NCI-H1436 treated with DMSO at 0.1 percent for 48 hours (cell line): ENCODE measurements at places on chromosomes 2 and 18.

DNA sequence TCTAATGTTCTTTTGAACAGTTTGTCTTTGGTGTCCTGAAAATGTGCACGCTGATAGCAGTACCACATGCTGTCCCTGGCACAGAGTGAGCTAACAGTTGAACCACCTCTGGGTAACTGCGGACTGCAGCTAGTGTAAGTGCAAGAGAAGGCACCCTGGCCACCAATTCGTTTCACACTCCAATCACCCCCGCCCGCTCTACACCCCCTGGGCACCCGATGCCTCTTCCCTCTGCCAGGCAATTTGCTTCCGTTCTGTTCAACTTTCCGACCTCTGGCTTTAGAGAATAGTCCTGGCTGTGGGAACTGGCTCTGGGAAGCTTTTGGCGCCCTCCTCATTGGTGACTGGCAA lies 1.4 kb downstream of the DOCK10 start:
- no peak for DNase-seq

DNA sequence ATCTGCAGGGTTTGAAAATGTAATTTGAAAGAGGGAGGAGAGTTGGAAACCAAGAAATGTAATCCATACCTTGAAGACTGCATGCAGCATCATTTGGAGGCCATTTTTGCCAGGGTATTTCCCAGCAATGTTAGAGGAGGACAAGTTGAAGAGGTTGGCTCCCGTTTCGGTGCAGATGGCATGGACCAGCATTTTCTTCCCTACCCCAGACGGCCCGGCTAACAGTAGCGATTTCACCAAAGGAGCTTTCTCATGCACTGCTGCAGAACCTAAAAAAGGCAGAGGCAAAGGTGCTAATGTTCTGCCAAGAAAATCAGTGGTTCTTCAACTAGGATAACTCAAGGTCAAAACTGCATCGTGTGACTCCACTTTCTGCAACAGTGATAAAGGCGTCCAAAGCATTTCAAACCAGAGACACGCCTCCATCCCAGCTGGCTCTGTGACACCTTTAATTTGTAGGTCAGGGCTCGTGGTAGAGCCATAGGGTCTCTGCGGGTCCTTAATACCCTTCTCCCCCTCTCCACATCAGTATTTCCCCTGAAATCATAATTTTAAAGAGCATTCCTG lies 99.6 kb upstream of the ASB18 start:
- DNase-seq, result no peak

GRCh38 chr2:48312126-48312525 lies 217.8 kb upstream of the STON1 start:
- no peak for DNase-seq

DNA sequence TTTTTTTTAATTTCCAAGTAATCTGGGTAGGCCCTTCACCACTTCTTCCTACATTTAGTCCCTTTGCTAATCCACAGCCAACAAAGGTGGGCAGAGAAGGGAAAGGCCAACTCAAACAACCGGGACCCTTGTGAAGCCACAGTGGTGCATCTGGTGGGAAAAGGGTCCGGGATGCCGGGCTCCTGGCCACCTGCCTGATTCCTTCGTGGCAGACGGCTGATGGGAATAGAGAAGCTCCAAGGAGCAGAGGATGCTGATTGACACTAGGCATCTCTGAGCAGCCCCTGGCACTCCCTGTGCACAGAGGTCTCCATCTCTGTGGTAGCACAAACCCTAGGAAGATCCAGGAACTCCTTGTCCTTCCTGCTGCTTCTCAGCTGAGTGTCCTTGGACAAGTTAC lies 37.0 kb downstream of the POLR1A start:
- no peak for DNase-seq

GRCh38 chr2:227454323-227454860 lies 17.6 kb upstream of the AGFG1 start:
- no peak for DNase-seq

DNA sequence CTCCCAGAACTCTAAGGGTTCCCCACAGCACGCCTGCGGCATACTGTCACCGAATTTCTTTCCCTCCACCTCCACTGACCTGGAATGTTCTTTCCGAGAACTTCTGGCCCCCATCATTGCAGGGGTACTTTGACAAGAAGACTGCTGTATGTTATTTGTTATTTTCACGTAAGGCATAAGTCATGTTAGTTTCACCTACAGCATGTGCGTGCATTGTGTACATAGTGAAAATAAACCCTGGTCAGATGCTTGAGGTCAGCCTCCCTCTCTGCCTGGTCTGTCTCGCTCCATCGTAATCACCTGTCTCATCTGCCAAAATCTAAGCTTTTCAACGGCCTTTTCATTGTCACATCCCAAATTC lies 4.1 kb downstream of the ABCG8 start:
- no peak for DNase-seq

DNA sequence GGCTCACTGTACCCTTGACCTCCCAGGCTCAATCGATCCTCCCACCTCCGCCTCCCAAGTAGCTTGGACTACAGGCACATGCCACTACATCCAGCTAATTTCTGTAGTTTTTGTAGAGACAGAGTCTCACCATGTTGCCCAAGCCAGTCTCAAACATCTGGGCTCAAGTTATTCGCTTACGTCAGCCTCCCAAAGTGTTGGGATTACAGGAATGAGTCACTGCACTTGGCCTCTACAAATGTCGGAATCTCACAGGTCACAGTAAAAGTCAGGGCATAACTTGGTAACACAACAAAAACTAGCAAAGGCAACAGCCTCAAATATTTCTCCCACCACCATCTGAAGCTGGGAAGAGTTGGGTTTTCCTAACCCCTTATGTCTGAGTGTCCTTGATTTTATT lies 25.3 kb downstream of the SCG2 start:
- DNase-seq, result no peak

- no peak for DNase-seq
These were observed 67.0 kb downstream of the DGKD start for GRCh38 chr2:233421091-233421816.

DNA sequence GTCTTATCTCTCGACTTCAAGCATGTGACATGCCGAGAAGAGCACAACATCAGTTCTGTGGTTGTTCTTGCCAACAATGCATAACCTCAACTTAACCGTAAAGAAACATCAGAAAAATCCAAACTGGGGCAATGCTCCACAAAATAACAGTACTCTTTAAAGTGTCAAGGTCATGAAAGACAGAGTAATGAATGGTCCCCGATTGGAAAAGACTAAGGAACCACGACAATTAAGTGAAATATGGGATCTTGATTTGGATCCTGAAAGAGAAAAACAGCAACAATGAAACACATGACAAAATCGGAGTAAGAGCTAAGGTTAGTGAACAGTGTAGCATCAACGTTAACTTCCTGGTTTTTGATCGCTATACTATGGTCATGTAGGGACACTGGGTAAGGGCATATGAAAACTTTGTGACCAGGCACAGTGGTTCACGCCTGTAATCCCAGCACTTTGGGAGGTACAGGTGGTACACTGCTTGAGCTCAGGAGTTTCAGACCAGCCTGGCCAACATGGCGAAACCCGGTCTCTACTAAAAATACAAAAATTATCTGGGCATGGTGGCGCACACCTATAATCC lies 55.2 kb downstream of the UNC50 start:
- DNase-seq, result no peak

DNA sequence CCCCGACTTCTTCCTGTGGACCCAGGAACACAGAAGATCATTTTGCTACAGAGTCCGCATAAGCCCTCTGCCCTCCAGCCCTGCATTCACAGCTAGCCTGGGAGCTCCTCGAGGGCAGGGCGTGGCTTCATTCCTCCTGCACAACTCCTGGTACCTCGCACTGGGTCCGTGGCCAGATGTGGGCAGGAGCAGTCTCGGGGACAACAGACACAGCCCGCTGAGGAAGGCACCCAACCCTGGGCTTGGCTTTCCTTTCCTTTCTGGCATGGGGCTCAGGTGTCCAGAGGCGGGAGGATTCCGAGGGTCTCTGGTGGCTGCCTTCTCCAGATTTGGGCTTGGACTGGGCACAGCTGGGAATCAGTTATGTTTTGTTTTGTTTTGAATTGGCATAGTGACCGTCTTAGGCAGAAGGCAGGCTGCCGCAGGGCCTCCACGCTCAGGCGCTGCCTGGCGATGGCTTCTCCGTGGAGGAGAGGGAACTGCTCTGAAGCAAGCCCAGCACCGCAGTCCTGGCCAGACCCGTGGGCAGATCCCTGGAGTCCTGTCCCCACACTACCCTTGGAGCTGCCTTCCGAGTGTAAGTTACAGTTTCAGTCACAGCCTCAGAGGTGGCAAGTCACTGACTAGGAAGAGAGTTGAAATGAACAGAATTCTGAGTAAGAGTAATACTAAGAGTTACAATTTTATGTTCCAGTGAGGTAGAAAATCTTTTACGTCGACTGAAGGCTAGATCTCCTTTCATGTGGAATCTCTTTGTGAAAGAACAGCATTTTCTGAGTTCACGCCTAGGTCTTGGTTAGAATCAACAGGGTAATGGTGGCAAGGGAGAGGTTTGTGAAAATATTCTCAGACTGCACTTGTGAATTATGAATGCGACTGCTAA lies 47.9 kb downstream of the LDLRAD4 start:
- DNase-seq, result no peak

DNA sequence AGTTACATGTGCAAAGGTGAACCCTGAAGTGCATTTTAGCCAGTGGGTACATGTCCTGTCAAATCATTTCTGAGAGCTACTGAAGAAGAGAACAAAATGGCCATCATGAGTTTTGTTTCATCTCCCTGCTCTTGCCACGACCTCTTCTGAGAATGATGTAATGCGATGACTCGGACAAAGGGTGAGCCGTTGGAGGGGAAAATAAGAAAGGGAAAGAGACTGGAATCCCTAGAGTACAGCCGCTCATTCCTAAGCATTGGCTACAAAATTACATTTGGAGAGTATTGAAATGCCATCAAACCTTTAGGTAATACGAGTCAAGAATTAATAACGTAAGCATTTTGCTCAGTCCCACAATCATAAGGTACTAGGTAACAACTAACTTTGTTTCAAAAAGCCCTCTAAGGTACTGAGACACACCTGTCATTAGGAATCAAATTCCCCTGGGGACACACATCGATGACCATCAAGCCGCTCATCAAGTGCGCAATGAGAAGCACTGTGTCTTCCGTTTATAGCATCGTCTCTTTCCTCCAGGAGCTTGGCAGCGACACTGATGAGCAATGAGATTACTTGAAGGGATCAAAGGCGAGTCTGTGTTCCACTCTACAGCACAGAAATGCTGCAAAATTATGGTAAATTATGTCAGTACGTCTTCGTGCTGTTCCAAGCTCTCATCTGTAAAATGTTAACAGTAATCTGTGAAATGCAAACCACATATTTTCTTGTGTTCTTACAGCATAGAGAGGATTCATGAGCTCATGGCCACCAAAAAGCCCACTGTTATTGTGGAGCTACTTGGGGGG lies 97.3 kb upstream of the PIEZO2 start:
- DNase-seq, result no peak

- no peak for DNase-seq
These were observed 31.9 kb upstream of the TOGARAM2 start for GRCh38 chr2:28949190-28949589.

DNA sequence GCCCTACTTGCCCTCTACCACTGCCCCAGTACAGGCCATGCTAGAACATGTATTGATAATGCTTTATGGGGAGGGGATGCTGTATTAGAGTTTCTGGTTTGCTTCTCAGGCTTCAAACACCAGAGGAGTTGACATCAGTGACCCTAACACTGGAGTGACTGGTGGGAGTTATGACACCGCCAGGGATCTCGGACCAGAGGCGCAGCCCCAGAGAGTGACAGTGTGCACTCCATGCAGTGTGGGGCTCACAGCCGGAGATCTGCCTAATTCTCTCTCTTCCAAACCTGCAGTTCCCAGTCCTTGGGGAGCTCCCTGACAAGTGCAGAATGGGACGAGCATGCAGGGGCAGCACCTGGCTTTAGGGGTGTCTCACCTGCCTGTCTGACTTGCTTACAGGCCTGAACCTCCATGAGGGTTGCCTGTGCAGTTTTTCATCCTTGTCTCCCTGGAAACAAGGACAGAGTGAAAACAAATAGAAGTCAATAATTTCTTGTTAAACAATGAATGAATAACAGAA lies 244.9 kb upstream of the MYT1L start:
- DNase-seq, result no peak

- no peak for DNase-seq
These were observed 318.9 kb downstream of the CNTNAP5 start for GRCh38 chr2:124343827-124344498.

- DNase-seq, result no peak
These were observed 29.1 kb upstream of the RPE start for GRCh38 chr2:209973328-209973727.

DNA sequence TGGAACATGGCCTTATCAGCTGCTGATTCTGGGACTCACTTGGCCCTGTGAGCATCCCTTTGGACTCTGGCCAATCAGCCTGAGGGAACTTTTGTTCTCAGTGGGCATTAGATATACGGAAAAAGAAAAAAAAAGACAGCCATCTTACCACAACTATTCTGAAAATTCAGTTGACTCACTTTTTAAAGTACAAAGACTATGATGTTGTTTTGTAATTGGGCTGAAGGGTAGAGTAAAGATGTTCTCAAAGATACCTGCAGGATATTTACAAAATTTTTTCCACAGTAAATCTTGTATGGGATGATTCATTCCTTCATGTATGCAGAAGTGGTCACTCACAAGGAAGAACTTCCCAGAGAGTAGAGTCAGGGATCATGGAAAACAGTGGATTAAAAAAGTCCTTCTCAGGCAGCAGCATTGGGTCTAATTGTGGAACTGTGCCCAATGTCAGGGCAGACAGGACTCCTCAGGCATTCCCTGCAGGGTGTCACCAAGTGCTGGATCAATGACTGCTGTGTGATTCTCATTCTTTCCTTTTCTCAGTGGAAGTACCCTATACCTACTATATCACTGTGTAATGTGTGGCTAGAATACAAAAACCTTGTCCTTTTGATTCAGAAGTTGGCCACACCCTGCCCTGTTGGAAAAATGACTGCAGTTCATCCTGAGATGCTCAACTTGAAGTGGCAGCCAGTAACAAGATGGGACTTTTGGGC lies 35.4 kb downstream of the SULT1C4 start:
- DNase-seq, result no peak

DNA sequence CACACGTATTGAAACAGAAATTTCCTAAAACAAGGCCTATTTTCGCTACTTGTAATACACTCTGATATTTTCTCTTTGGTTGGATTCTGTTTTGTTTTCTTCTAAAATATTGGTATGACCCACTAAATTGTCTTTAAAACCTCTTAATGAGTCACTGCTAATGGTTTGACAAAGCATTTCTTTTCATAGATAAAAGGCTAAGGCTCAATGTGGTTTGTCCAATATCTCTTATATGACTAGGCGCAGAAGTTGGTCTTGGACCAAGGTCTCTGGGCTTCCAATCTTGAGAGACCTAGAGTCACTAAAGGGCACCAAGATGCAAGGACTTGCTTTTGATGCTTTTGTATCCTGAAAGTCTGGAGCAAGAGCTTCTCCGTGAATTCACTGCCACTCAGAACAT lies 498.2 kb upstream of the TCF4 start:
- DNase-seq, result no peak

GRCh38 chr2:23697256-23698075 lies 229.5 kb downstream of the ATAD2B start:
- DNase-seq, result no peak

DNA sequence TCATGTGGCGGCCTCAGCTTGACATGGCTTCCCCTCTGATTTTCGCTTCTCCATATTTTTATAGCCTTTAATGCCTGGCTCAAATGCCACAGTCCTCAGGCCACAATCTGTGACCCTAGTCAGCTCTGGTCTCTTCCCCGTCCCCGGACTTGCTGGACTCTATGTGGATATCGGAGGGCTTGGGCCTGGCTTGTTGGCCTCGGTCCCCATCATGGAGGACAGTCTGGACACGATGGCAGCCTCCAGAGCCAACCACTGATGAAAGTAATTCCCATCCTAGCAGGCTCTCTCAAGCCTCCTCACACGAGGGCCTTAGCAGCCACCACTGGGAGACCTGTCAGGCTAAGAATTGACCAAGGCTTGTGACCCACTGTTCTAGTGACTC lies 61.6 kb downstream of the LPIN1 start:
- no peak for DNase-seq
